ENCODE measurements at places on chromosomes 2 and 18.

DNA sequence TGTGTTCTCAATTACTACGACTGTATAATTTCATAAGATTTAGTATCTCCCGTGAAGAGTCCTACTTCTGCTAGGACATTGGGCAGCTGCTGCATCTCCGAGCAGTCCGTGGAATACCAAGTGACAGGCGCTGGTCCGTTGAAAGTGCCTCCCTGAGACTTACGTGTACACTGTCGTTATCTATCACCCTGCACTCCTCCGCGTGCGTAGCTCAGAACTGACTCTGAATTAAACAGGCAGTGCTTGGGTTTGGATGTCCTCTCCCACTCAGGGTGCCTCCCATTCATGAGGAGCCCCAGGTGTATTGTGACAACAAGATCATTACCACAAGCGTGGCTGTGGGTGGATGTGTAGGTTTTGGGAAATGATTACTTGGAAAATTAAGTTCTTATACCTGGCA lies 148.4 kb downstream of the SH3RF3 start:
- DNase-seq, result no peak

DNA sequence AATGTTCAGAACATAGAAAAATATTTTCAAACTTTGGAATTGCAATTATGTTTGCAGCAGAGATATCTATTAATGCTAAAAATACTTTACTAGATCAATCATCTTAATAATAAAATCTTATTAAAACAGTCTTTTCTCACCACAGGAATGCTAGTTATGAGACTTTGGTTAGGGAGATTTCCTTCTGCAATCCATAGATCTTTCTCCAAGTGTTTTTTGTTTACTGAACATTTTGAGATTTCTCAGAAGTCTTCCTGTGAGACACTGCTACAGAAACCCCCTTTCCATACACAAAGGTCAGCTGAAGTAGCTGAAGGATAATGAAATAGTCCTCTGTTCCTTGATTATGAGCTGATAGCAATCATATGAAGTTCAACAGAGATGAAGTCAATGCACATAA lies 59.4 kb upstream of the RAPH1 start:
- DNase-seq, result no peak

DNA sequence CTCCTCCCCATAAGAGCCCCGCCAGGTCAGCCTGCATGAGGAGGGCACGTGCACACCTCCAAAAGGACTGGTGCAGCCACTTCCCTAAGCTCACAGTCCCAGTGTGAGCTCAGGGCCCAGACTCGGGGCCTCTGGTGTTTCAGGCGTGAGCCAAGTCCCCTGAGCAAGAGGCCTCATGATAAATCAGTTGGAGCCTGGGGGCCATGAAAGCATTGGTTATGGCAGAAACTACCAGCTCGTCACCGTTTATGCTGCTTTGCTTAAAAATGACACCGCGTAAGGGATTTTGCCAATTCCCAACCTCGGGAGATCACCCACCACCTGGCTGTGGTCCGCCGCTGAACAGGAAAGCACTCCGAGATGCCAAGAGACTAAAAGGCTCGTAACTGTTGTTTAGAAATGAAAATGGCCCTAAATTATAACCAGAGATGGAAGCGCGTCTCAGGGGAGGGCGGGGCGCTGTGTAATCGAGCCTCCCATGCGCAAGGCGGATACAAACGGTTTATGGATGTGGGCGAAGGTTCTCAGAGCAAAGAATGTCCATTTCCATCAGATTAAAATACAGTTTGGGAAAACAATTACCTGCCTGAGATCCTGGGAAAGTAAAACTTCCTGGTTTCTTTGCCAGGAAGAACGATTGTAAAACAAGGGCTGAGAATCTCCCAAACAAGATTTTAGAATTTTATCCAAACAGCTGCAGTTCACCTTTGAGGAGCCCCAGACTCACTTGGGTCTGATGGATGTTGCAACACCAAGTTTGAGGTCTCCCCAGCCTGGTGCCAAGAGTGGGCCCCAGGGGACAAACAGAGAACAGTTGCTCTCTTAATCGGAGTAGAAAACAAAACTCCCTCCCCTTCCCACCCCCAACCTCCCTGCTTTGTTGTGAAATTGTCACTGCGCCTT lies 141.4 kb downstream of the BCL2 start:
- DNase-seq, result no peak

DNA sequence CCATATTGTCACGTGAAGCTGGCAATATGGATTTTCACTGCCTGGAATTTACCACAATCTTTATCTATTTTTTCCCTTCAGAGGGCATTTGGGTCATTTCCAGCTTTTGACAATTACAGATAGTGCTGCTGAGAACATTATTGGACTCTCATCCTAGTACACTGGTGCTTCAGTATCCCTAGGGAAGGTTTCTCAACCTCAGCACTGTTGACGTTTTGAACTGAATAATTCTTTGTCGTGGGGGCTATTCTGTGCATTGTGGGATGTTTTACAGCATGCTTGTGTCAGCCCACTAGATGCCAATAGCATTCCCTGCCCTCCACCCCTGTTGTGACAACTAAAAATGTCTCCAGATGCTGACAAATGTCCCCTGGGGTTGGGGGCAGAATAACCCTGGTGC lies 185.7 kb downstream of the TPGS2 start:
- DNase-seq, result no peak

- DNase-seq, result no peak
Measured at GRCh38 chr2:184452907-184453306, 145.4 kb upstream of the ZNF804A start.

DNA sequence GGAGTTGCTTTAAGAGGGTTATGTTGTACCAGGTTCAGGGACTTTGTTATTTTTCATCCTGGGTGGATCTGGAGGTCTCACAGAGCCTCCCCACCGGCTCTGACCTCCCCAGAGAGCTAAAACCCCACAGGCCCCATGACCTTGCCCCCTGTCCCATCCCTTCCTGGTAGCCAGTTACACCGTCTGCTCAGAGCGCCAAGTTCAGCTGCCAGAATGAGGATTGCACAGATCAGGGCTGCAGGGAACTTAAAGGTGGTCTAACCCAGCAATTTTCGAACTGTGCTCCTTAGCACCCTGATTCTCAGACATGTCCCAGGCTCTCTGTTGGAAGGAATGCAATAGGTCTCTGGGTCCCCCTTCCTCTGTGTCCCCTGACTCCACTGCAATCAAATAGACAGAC lies 32.1 kb downstream of the ATOH8 start:
- no peak for DNase-seq

GRCh38 chr2:173235947-173236803 lies 118.5 kb upstream of the CDCA7 start:
- no peak for DNase-seq

DNA sequence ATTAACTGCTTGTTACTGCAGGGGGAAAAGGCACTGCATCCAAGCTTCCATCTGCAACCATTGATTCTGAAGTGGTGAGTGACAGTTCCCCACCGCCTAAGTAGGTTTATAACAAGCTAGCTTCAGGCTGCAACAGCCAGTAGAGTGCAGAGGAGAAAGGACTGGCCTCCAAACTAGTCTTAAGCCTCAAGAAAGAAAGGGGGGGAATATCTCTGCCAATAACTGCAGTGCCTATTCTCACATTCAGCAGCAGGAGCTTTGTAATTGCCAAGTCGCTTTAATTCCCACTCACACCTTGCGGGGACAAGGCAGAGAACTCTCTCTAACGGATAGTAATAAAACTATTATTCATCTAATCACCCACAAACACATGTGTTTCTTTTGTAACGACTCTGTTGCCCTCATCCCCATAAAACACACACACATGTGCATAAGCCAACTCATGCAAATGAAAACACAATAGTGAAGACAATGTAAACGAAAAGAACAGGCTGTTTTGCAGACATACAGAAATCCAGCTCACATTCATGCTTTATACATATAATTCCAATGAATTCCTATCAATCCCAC lies 1963.3 kb upstream of the PIK3C3 start:
- no peak for DNase-seq
